ENCODE measurements at places on chromosomes 4 and X.

GRCh38 chr4:4818415-4819212 is 40.9 kb upstream of the MSX1 start:
- H3K27me3 ChIP-seq: no peaks in the 10 kb centered on the region
- H3K4me1 ChIP-seq: peaks cover 50% of the 10 kb centered on the region
- no peak for DNase-seq

GRCh38 chrX:48520455-48520854 is 1.2 kb upstream of the EBP start:
- no peaks in the 10 kb centered on the region for H3K36me3 ChIP-seq
- H3K27ac ChIP-seq: no peak overlapping the region
- peaks cover 30% of the 10 kb centered on the region for H3K4me1 ChIP-seq
- no peak for DNase-seq

- no peaks in the 10 kb centered on the region for H3K4me1 ChIP-seq
- no peaks in the 10 kb centered on the region for H3K27me3 ChIP-seq
- H3K4me3 ChIP-seq: no peak overlapping the region
- H3K36me3 ChIP-seq: no peaks in the 10 kb centered on the region
- H3K27ac ChIP-seq: no peak overlapping the region
- DNase-seq: no peak
Observed at GRCh38 chr4:98641376-98641775, 17.0 kb downstream of the TSPAN5 start.

DNA sequence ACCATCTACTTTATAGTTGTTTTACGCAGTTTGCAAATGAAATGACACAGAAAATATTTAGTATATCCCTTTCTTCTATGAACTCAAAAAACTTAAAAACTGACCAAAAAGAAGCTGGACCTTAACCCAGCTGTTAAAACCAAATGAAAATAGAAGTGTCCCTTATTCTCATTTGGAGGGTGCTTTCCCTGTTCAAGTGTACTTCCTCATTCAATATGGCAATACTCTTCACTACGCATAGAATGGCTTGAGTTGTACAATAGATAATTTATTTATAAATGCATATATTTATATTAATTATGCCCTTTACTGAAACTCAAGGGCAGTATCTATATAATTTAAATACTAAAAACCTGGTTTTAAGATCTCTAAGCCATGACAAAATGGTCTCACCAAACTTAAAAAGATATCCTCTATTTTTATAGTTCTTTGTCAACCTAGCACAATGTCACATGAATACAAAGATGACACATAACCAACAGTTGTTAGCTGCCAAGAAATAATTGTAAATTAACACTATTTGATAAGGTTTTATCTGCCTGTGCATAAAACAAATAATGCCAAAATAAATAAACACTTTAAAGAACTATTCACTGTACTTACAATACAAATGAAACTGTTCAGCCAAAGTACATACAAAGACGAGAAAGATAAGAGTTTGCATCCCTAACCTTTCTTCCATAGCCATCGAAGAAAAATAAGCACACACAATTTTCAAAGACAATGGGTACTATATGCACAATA is 25.2 kb downstream of the YTHDC1 start:
- no peak overlapping the region for H3K27ac ChIP-seq
- H3K4me1 ChIP-seq: no peaks in the 10 kb centered on the region
- DNase-seq: no peak
- no peaks in the 10 kb centered on the region for H3K27me3 ChIP-seq
- H3K4me3 ChIP-seq: no peak overlapping the region

DNA sequence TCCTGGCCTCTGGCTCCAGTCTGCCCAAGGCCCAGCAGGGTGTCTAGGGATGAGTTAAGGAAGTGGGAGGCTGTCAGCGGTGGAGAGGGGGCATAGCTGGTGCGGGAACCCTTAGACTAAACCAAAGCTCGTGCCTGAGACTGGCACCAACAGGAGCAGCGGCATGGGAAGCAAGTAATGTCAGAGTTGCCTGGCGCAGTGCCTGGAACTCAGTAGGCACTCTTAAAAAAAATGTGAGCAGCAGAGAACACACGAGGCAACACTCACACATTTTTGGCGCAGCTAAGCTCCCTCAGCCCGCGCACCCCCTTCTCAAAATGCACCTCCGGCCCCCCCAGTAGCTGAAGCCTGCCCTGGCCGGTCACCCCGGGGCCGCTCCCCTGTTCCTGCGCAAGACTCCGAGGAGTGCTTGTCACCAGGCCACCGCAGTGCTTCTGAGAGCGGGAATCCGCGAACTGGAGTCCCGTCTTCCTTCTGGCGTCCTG is 583 bp downstream of the GABRE start:
- H3K27me3 ChIP-seq: no peaks in the 10 kb centered on the region
- peaks cover 40% of the 10 kb centered on the region for H3K4me1 ChIP-seq

DNA sequence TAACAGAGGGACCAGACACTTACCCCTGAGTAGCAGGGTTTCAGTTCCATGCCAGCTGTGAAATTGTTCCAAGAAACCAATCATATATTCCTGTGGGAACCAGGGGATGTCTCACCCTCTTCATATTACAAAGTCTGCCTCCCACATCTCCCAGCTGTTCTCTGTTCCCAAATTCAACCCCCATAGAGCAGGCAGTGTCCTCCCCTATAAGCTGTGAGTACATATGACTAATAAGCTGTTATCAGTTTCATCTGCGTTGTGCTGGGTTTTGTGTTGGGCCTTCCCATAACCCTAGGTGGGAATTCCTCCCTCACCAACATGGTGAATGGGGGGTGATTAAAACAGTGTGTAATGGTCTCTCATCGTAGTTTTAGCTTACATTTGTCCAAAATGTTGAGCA is 41.0 kb downstream of the CEP44 start:
- no peaks in the 10 kb centered on the region for H3K36me3 ChIP-seq
- DNase-seq: no peak
- no peaks in the 10 kb centered on the region for H3K27me3 ChIP-seq
- no peaks in the 10 kb centered on the region for H3K4me1 ChIP-seq
- no peak overlapping the region for H3K27ac ChIP-seq
- H3K4me3 ChIP-seq: no peak overlapping the region

DNA sequence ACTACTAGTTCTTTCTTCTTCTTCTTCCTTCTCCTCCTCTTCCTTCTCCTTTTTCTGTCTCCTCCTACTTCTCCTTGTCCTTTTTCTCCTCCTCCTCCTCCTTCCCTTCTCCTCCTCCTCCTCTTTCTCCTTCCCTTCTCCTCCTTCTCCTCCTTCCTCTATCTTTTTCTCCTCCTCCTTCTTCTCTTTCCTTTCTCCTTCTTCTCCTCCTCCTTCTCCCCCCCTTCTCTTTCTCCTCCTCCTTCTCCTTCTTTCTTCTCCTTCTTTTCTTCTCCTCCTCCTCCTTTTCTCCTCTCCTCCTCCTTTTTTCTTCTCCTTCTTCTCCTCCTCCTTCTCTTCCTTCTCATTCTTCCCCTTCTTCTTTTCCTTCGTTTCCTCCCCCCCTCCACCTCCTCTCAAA is 21.8 kb upstream of the NAP1L5 start:
- no peak overlapping the region for H3K4me3 ChIP-seq
- no peaks in the 10 kb centered on the region for H3K36me3 ChIP-seq
- no peak for DNase-seq
- H3K4me1 ChIP-seq: no peaks in the 10 kb centered on the region

DNA sequence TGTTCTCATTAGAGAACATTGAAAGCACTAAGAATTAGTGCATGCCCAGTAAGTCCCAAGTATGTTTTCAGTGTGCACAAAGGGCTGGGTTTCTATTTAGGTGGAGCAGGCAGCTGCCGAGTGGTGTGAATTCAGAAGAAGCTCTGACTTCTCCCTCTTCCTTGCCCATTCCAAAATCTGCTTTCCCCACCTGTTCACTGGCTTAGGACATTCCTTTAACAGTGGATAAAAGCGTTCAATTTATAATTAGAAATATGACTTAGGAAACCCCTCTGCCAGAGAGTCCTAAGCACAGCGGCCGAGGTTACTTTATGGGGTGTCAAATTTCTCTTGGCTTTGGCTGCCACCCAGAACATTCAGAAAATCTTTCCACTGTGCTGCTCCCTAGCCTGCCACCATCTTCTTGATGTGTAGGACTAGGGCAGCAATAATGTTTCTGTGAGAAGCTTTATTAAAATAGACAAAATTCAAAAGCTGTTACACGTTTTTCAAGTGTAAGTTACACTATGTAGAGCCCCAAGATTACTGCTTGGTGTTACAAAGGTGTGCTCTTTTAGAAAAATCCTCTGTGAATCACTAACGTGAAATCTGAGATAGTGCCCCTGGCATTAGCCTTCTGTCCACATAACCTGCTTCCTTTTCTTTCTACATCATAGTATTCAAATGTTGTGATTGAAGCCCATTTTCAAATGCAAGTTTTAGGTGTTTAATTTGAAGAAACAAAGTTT is 191.6 kb upstream of the ANKRD50 start:
- no peaks in the 10 kb centered on the region for H3K4me1 ChIP-seq
- DNase-seq: no peak
- no peaks in the 10 kb centered on the region for H3K36me3 ChIP-seq
- no peak overlapping the region for H3K27ac ChIP-seq
- H3K27me3 ChIP-seq: no peaks in the 10 kb centered on the region
- no peak overlapping the region for H3K4me3 ChIP-seq

DNA sequence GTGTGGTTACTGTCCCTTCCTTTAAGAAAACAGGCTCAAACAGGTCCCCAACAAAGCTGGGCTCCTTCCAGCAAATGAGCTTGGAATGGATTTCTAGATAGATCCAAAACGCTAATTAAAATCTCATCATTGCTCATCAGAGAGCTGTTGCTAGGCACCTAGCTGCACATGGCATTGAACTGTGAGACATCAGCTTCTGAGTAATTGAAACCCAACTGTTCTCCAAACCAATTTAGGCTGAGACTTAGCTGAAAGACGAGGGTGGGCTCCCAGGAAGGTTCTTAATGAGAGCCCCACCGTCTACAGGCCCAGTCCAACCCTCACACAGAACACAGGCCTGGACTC is 59.1 kb downstream of the FAM184B start:
- no peaks in the 10 kb centered on the region for H3K36me3 ChIP-seq
- no peak overlapping the region for H3K27ac ChIP-seq

DNA sequence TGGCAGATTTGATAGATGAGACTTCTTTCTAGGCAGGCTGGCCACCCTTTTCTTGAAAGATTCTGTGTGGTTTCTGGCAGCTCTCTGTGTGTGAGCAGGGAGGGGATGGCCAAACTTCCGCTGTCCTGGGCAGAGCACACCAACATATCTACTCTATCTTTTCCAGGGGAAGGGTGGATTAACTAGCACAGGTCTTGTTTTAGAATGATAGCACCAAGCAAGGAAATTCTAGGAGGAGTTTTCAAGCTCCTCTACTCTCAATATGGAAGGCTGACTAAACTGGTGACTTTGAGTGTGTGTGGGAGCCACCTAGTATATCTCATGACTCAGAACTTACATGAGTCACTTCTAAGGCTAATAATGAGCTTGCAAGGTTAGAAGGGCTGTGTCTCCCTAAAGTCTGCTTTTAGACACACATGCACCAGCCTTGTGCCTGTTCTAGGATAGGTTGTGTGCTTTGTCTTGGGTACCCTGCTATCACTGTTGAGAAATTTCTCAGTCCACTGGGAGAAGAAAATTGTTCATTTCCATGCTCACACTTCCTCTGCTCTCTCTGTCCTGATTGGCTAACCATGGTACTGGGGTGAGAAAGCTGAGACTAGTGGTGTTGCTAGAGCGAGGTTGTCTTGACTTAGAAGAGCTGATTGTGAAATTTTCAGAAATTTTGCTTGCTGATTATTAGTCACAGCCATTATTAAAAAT is 72.9 kb downstream of the YIPF6 start:
- H3K27ac ChIP-seq: no peak overlapping the region
- no peak overlapping the region for H3K4me3 ChIP-seq
- H3K36me3 ChIP-seq: no peaks in the 10 kb centered on the region
- no peak for DNase-seq
- no peaks in the 10 kb centered on the region for H3K27me3 ChIP-seq

GRCh38 chr4:81836716-81837115 is 365.0 kb upstream of the RASGEF1B start:
- no peak overlapping the region for H3K27ac ChIP-seq
- H3K27me3 ChIP-seq: no peaks in the 10 kb centered on the region
- H3K4me1 ChIP-seq: no peaks in the 10 kb centered on the region
- no peak for DNase-seq
- H3K36me3 ChIP-seq: no peaks in the 10 kb centered on the region

GRCh38 chr4:154211506-154211905 is 280.1 kb downstream of the DCHS2 start:
- H3K4me3 ChIP-seq: no peak overlapping the region
- no peak for DNase-seq
- H3K36me3 ChIP-seq: no peaks in the 10 kb centered on the region
- no peaks in the 10 kb centered on the region for H3K27me3 ChIP-seq
- no peaks in the 10 kb centered on the region for H3K4me1 ChIP-seq
- no peak overlapping the region for H3K27ac ChIP-seq

GRCh38 chr4:952881-953573 is 20.3 kb downstream of the DGKQ start:
- H3K27ac ChIP-seq: no peak overlapping the region
- H3K27me3 ChIP-seq: no peaks in the 10 kb centered on the region
- no peak for DNase-seq
- peaks cover 7% of the 10 kb centered on the region for H3K4me1 ChIP-seq
- H3K36me3 ChIP-seq: no peaks in the 10 kb centered on the region
- no peak overlapping the region for H3K4me3 ChIP-seq

DNA sequence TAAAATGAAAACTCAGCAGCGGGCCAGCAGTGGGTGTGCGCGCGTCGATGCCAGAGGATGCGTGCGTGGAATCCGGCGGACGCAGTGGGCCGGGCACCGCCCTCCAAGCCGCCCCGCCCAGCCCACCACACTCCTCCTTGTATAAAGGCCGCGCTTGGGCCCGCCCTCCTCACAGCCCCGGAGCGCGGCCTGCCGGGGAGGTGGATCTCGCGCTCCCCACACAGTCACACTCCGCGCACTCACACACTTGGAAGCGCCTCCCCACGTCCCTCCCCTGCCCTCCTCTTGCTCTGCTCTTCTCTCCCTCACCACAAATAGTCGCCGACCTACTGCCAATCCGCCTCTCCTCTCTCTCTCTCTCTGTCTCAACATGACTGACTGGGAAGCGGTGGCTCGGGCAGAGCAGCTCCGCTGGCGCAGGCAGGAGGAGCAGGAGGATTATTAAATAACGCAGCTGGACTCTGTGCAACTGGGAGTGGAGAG is at the start of gene CCSER1:
Gene CCSER1 (plus strand): TSS at position 172 of the 483 bp plus-strand sequence.
- H3K36me3 ChIP-seq: no peaks in the 10 kb centered on the region
- H3K27me3 ChIP-seq: peaks cover 7% of the 10 kb centered on the region
- no peak for DNase-seq
- no peaks in the 10 kb centered on the region for H3K4me1 ChIP-seq
- no peak within 1 kb of the TSS for H3K27ac ChIP-seq

GRCh38 chr4:75653845-75654503 is 19.2 kb downstream of the G3BP2 start:
- no peaks in the 10 kb centered on the region for H3K27me3 ChIP-seq
- no peak overlapping the region for H3K4me3 ChIP-seq
- H3K4me1 ChIP-seq: no peaks in the 10 kb centered on the region
- H3K36me3 ChIP-seq: peaks cover 8% of the 10 kb centered on the region
- no peak overlapping the region for H3K27ac ChIP-seq

DNA sequence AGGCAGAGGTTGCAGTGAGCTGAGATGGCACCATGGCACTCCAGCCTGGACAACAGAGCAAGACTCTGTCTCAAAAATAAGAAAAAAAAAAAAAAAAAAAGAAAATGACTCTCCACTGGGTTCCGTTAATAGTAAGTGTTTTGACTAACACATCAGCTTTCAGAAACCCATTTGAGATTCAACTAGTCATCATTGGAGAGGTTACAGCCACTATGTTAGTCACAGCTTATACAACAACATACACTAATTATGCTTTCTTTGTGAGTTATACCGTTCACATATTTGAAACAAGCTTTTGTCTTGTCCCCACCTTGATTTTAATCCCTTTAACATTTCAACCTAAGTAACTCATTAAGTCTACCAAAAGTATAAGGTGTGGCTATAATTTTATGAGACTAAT is 48.2 kb downstream of the HADH start:
- H3K27me3 ChIP-seq: no peaks in the 10 kb centered on the region
- H3K27ac ChIP-seq: no peak overlapping the region
- H3K4me1 ChIP-seq: no peaks in the 10 kb centered on the region
- no peak overlapping the region for H3K4me3 ChIP-seq
- H3K36me3 ChIP-seq: 0 out of 2 replicates have a peak, but pooled peaks cover 2% of the 10 kb centered on the region

Measured in HepG2 (cell line).